ENCODE measurements at places on chromosomes 11 and 22. TPM values are rescaled to one million over a fixed set of nuclear protein-coding genes. Genes with fewer than 3 reads are reported as not detected.

The C11orf97 gene
- 2.5 TPM for total RNA-seq

The SHISA8 gene
- total RNA-seq: not detected

The MAFF gene
- total RNA-seq: 2.5 TPM

The SYT13 gene
- 248 TPM for total RNA-seq

The MIAT gene
- 125 TPM for total RNA-seq

The KRTAP5-10 gene
- total RNA-seq: not detected

The CD3E gene
- total RNA-seq: not detected

The MIOX gene
- total RNA-seq: not detected

The STK33 gene
- total RNA-seq: 22.6 TPM

The CHCHD10 gene
- total RNA-seq: 8.3 TPM

The ABTB2 gene
- total RNA-seq: 4.8 TPM

The NXPE1 gene
- not detected for total RNA-seq

The DBX1 gene
- not detected for total RNA-seq

The SMIM35 gene
- total RNA-seq: under 0.01 TPM

The TRIM48 gene
- total RNA-seq: not detected

The GPHA2 gene
- total RNA-seq: not detected

The OTOG gene
- total RNA-seq: 0.23 TPM

The FREY1 gene
- 1.2 TPM for total RNA-seq

The PATE4 gene
- total RNA-seq: not detected

The OAF gene
- 1.8 TPM for total RNA-seq

The SLC37A4 gene
- total RNA-seq: 12.0 TPM

The OR8D1 gene
- total RNA-seq: not detected

The OR56A1 gene
- total RNA-seq: 0.23 TPM

The OR52E8 gene
- not detected for total RNA-seq

The ANKK1 gene
- total RNA-seq: 0.23 TPM

The BDNF gene
- 12.0 TPM for total RNA-seq

The APOBEC3C gene
- total RNA-seq: 0.92 TPM

The C1QTNF4 gene
- total RNA-seq: 33.2 TPM

The CD3D gene
- total RNA-seq: not detected

The CBLIF gene
- total RNA-seq: not detected

The BAIAP2L2 gene
- total RNA-seq: 0.69 TPM

The MUC6 gene
- total RNA-seq: not detected

The MORC2 gene
- total RNA-seq: 24.2 TPM

The OR4D5 gene
- total RNA-seq: not detected

The MOV10L1 gene
- total RNA-seq: 1.8 TPM

The HEPN1 gene
- not detected for total RNA-seq

The SPTBN2 gene
- 97.3 TPM for total RNA-seq

The DEFB131B gene
- not detected for total RNA-seq

The PEX16 gene
- total RNA-seq: 15.7 TPM

The TMEM86A gene
- 6.7 TPM for total RNA-seq

The CRYAB gene
- 8.5 TPM for total RNA-seq

The TSSK2 gene
- not detected for total RNA-seq

The FOLR2 gene
- total RNA-seq: 10.8 TPM

The HOATZ gene
- 7.2 TPM for total RNA-seq

The FOLR3 gene
- total RNA-seq: not detected

The BMAL1 gene
- total RNA-seq: 37.8 TPM

The KRTAP5-1 gene
- not detected for total RNA-seq

The HIC2 gene
- 8.5 TPM for total RNA-seq

The DUSP8 gene
- total RNA-seq: 8.8 TPM

The ELP4 gene
- 37.6 TPM for total RNA-seq

The JAM3 gene
- 44.8 TPM for total RNA-seq

The MMP27 gene
- not detected for total RNA-seq

Data from diencephalon (tissue), 1 donor.